ENCODE measurements at places on chromosomes 4 and X. TPM values are rescaled to one million over a fixed set of nuclear protein-coding genes. Genes with fewer than 3 reads are reported as not detected.
A peak's percentile ranks its signal among the peaks of the same experiment; 100 is the strongest.

The PRKG2 gene
- 0.29 TPM for total RNA-seq

DNA sequence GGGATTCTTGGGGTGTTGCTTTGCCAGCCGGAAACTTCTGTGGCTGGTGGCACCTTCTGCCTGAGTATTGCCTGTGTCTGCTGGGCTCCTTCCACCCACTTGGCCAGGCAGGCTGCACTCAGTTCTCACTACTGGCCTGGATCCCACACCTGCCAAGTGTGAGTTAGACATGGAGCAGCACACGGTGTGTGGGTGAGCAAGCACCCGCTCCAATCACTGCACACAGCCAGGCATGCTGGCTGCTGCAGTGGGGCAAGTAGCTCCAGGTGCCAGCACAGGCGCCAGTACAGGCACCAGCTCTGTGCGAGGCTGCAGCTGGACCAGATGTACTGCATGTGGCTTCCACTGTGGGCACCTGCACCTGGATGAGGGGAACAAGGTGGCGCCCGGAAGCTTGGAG, 23.9 kb downstream of the DCUN1D4 start:
- no peaks in the 10 kb centered on the region for H3K27me3 ChIP-seq
- H3K4me3 ChIP-seq = no peak overlapping the region
- DNase-seq = no peak
- peaks cover 5% of the 10 kb centered on the region for H3K4me1 ChIP-seq
- no peak overlapping the region for H3K27ac ChIP-seq

The TACC3 gene
- total RNA-seq = 15.0 TPM

DNA sequence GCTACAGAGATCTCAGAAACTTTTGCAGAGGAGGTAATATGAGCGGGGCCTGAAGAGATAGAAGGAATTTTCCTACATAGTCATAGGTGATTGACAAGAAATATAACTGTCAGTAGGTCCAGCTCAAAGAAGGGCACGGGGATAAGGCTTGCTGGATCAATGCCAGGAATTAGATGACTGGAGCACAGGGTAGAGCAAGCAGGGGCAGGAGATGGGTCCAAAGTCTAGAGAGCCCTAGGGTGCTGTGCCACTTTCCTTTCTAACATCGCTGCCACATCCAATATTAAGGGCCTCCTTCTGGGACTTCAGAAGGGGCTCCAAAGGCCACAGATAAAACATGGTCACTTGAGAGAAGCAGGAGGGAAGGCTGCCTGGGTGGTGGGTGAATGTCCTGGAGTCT, 402.2 kb downstream of the MID1IP1 start:
- H3K36me3 ChIP-seq = no peaks in the 10 kb centered on the region
- DNase-seq = no peak
- H3K27ac ChIP-seq = no peak overlapping the region
- H3K27me3 ChIP-seq = no peaks in the 10 kb centered on the region

The NEIL3 gene
- 0.91 TPM for total RNA-seq

- no peak overlapping the region for H3K27ac ChIP-seq
- no peaks in the 10 kb centered on the region for H3K4me1 ChIP-seq
- H3K36me3 ChIP-seq = no peaks in the 10 kb centered on the region
- no peaks in the 10 kb centered on the region for H3K27me3 ChIP-seq
Observed at GRCh38 chrX:104987063-104987462, 233.4 kb downstream of the TEX13A start.

The GLUD2 gene
- total RNA-seq = 0.53 TPM

The PRSS12 gene
- 4.1 TPM for total RNA-seq

GRCh38 chr4:167274351-167274750, 40.1 kb upstream of the SPOCK3 start:
- no peaks in the 10 kb centered on the region for H3K4me1 ChIP-seq
- peak; percentile 47 for DNase-seq
- H3K36me3 ChIP-seq = no peaks in the 10 kb centered on the region
- H3K4me3 ChIP-seq = no peak overlapping the region
- no peaks in the 10 kb centered on the region for H3K27me3 ChIP-seq

GRCh38 chrX:48021026-48021900, 14.5 kb downstream of the SPACA5 start:
- H3K36me3 ChIP-seq = no peaks in the 10 kb centered on the region
- H3K27me3 ChIP-seq = no peaks in the 10 kb centered on the region
- H3K4me1 ChIP-seq = peaks cover 2% of the 10 kb centered on the region
- H3K4me3 ChIP-seq = peak overlapping the region; percentile 91
- peak; percentile 81 for DNase-seq
- peak overlapping the region; percentile 99 for H3K27ac ChIP-seq

The SLIT2 gene
- total RNA-seq = 11.2 TPM

The DRD5 gene
- not detected for total RNA-seq

The TMLHE gene
- 10.3 TPM for total RNA-seq

DNA sequence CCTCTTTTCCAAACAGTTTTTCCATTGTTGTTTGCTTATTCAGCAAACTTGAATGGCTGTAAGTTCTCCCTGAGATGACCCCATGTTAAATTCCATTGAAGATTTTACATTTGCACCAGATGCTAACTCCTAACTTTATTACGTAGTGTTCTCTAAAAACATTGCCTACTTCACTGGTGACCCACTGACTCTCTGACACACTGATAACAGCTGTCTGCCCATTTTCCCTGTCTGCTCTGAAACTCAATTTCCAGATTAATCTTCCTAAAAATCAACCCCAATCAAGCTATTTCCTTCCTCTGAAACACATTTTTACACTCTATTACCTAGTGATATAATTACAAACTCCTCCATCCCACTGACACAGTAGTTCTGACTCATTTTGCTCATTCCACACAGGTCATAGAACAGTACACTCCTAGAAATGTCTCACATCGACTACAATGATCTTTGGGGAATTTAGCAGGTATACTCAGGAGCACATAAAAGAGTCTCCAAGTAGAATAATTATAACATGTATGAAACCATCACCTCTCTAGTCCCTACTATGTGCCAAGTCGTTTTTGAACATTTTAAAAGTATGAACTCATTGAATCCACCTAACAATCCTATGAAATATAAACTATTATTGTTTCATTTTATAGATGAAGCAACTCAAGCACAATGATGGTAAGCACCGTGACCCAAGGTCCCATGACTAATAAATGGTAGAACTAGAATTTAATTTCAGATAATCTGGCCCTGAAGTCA, 210.9 kb downstream of the SLIT2 start:
- H3K4me1 ChIP-seq = no peaks in the 10 kb centered on the region
- H3K36me3 ChIP-seq = no peaks in the 10 kb centered on the region

The AKAP14 gene
- not detected for total RNA-seq

The TBC1D9 gene
- total RNA-seq = 31.6 TPM

The EXOSC9 gene
- 14.4 TPM for total RNA-seq

The SPANXN3 gene
- total RNA-seq = not detected

The PRKX gene
- total RNA-seq = 19.8 TPM

- H3K36me3 ChIP-seq = no peaks in the 10 kb centered on the region
- DNase-seq = peak; percentile 58
- peak overlapping the region; percentile 76 for H3K27ac ChIP-seq
Observed at GRCh38 chr4:72975488-72975784, 94.1 kb downstream of the COX18 start.

GRCh38 chr4:91256043-91256442, 1047.7 kb upstream of the GRID2 start:
- no peak overlapping the region for H3K4me3 ChIP-seq
- DNase-seq = no peak
- H3K27ac ChIP-seq = no peak overlapping the region
- H3K4me1 ChIP-seq = no peaks in the 10 kb centered on the region
- H3K27me3 ChIP-seq = no peaks in the 10 kb centered on the region
- no peaks in the 10 kb centered on the region for H3K36me3 ChIP-seq

All from astrocyte (in vitro differentiated cells and primary cell).